ENCODE measurements at places on chromosomes 2 and 18.

DNA sequence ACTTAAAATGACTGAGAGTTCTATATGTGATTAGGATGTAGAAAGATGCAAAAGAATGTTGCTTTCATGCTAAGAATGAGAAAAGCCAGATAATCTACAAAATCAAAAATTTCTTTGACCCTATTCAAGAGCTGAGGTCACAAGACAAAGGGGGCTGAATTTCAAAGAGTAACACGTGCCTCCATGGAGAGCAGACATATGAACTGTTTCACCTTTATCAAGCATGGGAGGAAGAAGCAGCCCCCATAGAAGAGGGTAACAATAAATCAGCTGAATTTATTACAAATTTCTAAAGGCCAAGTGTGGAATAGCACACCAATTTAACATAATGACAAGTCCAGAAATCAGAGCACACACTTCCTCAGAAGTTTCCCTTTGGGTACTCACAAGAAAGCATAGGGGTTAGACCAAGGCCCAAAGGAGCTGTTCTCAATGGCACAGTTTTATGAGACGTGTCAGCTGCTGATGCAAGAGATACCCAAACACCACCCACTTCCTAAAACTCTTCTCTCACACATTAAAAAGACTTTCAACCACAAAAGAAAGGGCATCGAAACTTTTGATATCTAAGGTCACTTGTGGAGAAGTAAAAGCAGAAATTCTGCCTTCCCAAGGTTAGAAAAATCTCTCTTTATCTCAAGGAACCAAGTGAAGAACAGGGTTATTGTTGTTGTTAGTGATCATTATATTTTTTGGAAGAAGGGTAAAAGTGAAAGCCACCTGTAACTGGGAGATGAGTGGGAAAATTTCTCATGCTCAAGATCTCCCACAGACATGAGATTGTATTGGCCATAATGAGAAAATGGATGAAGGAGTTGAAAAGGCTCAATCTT lies 950.1 kb downstream of the TRIB2 start:
- DNase-seq, result no peak

DNA sequence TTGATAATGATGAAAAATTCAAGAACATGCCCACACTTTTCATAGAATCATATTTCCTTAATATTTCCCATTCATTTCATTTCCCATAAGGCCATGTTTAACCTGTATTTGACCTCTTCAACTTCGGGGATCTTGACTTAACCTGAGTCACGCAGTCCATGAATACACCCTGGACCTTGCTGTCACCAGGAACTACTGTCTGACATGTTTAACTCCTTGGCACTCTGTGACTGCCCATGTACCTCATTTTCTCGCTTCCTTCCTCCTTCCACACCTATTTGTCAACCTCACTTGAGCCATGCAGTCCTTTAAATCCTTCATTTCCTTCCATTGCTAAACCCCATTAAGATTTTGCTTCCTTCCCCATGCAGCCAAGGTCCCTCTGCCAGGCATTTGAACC lies 16.3 kb downstream of the ABCB11 start:
- DNase-seq, result no peak

DNA sequence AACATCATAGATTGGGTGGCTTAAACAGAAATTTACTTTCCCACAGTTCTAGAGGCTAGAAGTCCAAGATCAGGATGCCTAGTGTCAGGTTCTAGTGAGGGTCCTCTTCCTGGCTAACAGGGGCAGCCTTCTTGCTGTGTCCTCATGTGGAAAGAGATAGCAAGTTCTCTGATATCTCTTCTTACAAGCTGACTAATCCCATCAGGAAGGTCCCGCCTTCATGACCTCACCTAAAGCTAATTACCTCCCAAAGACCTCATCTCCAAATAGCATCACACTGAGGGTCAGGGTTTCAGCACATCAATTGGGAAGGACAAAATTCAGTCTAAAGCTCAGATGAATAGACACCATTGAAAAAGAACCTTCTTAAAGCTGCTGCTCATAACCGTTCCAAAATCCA lies 22.9 kb downstream of the ACVR1 start:
- DNase-seq, result no peak

DNA sequence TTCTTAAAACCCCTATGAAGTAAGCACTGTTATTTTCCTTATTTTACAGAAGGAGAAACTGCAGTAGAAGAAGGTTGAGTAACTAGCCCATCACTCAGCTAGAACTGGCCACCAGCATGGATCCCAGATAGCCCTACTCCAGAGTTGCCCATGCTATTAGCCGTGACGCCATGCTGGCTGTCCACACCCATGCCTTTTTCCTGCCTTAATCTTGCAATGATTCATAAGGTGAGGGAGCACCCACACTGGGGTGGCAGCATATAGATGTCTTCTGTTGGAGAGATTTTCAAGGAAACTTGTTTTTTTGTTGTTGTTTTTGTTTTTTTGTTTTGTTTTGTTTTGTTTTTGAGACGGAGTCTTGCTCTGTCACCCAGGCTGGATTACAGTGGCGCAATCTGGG lies 204.1 kb upstream of the HAAO start:
- DNase-seq, result no peak

GRCh38 chr2:66426244-66427111 lies 8.4 kb upstream of the MEIS1 start:
- no peak for DNase-seq

DNA sequence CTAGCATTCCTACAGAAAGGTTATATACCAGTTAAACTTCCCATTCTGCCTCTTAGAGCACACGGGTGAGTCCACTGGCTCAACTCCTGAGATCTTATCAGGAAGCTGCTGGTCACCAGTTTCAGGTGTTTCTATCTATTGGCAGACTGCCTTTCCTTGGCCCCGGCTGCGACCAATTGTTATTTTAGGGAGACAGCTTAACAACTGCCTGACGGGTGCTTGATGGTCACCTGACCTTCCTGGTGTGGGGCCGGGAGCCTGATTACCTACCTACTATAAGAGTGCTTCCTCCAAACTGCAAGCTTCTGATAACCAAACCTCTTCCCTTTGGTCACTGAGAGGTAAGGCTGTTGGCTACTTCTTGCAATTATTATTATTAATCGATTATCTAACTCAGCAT lies 122.1 kb upstream of the XIRP2 start:
- no peak for DNase-seq

DNA sequence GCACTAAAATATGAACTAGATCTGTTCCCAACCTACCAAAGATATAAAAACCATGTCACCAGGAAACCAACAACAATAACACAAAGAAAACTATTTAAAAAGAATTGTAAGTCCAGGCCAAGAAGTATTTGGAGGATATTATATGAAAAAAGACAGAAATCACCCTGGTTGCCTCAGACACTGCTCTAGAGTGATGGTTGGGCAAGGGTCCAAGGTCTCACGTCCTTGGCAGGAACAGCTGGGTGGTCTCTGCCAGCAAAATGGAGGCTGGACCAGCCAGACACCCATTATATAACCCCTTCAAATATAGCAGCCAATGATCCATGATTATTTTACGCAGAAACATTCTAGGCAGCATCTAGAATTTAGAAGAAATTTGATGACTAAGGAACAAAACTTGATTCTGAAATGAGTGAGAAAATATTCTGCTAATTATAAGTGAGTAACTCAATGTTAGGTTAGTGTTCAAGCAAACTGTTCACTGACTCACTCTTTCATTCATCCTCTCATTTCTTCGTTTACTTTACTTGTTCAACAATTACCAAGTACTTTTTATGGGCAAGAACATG lies 35.4 kb downstream of the MRPL35 start:
- no peak for DNase-seq

GRCh38 chr2:26503231-26503880 lies 25.4 kb upstream of the OTOF start:
- peak; percentile 62 for DNase-seq

GRCh38 chr18:8011361-8011760 lies 444.2 kb downstream of the PTPRM start:
- no peak for DNase-seq

DNA sequence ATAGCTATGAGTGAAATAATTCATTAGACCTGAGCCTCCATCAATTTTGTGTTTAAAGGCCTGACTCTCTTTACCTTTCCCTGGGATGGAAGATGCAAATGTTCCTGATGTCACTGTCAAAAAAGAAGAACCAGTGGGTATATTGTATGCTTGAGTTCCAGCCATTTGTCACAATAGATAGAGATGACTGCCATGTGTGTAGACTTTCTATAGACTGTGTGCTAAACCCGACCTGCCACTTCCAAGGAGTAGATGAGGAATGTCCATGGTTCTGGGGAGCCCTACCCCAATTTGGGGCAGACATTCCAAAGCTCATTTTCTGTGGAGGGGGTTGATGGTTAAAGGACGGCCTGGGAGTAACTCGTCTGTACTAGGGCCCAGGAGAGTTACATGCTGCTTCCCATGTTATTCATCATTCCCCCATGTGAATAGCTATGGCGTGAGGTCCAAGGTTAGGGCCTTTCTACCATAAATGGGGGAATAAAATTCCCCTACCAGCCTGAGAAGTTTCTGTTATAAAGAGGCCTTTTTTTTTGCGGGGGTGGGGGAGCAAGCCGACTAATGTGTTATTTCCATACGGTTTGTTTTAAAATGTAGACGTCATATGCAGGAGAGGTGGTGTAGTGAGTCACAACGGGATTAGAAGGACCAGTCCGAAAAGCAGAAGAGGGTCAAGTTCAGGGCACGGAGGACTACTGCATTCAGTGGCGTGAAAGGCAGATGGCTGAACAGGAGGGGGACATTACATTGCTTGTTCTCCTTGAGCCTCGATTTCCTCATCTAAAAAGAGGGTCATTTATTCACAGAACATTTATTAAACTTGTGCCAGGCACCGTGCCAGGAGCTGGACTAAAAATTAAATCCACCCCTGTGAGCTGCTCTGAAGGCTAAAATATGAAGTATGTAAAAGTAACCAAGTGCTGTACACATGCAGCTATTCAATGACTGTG lies 24.0 kb downstream of the IL1B start:
- DNase-seq, result no peak

- DNase-seq, result no peak
Measured at GRCh38 chr2:219245899-219246230, 586 bp downstream of the STK16 start.

DNA sequence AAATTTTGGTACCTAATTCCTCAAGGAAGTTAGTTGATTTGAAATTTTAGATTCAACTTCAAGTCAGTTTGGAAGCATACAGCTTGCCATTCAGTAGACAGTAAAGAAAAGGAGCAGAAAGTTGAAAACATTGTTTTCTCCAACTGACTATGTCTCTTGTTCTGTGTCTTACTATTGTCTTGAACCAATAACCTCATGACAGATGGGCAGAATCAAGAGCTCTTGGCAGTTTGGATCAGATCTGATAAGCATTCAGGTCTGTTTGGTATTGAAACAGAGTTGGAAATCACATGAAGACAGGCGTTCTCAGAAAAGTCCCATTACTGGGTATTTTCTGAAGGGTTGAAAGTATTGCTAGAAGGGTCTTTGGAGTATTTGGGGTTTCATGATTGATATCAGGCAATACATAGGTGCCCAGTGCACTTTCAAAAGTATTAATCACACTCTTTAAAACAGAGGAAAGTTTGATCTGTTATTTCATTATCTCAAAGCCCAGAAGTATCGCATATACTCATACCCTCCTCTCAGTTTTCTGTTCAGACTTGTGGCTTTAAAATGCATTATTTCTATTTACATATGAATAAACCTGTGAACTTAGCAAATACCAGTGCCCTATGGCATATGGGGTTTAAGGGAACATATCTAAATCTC lies 428.4 kb upstream of the ZEB2 start:
- DNase-seq, result no peak

DNA sequence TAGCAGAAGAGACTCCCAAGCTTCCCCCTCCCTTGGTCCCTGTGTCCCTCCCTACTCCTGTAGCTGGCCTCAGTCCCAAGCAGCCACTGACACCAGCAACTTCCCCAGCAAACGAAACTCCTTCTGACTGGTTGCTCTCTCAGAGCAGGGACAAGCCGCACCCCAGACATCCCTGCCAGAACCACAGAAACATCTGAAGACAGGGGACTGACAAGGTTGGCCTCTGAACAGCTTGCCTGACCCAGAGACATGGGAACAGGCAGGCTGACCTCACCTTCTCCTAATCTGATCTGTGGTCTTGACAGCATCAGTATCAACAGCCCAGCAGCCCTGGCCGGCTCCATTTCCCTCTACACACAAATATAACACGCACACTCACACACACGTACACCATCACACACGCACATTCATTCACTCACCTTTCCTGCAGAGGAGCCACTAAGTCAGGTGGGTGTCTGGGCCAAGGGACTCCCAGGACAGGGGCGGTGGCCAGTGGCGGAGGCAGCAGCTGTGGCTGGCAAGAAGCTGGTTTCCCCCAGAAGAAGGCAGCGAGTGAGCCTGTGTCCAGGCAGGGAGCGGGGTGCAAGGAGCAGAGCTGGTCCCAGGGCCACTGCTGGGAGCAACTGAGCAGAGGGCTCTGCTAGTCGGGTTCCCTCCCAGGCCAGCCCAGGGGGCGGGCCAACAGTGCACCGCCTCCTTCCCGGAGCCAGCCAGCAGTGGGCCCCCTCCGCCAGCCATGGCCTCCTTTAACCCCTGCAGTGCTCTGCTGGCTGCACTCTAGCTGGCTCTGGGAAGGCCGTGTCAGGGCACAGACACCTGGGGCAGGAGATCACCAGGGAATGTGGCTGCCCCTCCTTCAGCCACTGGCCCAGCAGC lies 59.1 kb downstream of the TNS1 start:
- DNase-seq, result no peak

DNA sequence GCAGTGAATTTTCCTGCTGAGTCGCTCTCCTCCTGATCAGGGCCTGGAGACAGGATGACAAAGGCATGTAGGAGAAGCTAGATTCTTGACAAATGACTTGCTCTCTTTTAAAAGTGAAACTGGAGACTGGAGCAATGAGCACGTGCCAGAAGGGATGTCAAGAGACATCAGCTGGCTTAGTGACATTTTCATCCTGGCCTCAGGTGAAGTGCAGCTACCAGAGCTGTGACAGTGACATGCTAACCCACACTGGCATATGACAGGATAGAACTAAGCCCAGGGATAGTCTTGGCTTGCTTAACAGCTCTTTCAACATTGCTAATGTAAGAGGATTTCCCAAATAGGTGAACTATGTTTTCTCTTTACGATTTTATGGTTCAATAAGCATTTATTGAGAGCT lies 757.5 kb upstream of the DDX18 start:
- no peak for DNase-seq

- DNase-seq, result no peak
Measured at GRCh38 chr2:216056739-216057138, 24.9 kb downstream of the PECR start.

DNA sequence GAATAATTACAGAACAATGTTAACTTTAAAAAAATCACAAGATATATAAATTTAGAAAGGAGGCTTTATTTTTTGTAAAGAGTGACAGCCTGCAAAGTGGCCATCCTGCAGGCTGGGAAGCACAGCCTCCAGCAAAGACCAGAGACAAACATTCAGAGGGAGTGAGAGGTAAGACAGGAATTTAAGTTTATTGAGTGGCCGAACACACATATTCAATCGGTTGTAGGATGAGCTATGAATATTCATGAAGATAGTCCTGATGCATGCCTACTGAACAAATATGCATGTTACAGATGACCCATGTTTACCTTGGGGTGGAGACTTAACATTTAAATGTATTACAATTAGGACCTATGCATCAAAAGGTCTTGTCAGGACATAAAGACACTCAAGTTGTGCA lies 33.4 kb upstream of the HNRNPA3 start:
- DNase-seq, result no peak
